Suprapubic skin (tissue), 4 donors: ENCODE measurements at places on chromosomes 2 and 18. TPM values are rescaled to one million over a fixed set of nuclear protein-coding genes. Genes with fewer than 3 reads are reported as not detected.

GRCh38 chr2:150619607-150620330, 132.3 kb upstream of the RND3 start:
- H3K27ac ChIP-seq: no peak overlapping the region
- H3K4me1 ChIP-seq: peaks cover 22% of the 10 kb centered on the region
- no peaks in the 10 kb centered on the region for H3K36me3 ChIP-seq
- H3K27me3 ChIP-seq: no peaks in the 10 kb centered on the region

DNA sequence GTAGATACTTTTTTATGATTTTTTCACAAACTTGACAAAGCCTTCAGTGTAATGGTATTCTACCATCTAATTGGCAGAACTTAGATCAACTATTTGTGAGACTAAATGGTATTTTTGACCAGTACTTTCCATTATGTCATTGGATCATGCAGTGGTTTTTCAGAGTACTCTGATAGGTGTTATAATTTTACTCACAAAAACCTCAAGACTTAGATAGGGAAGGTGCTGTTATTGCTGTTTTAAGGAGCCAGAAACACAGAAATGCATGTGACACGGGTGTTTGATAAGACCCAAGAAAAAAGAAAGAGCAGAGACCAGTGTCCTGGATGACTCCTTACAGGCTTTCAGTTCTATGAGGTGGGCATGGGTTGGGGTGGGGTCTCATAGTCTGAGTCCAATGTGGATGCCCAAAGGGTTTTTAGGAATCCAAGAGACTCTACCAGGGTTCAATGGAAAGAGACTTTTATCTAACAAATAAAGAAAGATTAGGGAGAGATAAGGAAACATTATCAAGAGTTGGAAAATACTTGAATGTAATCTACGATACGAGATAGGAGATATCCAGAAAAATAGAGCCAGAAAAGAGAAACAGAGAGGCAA, 31.3 kb downstream of the SP140 start:
- no peak for DNase-seq
- H3K4me3 ChIP-seq: no peak overlapping the region
- H3K27me3 ChIP-seq: no peaks in the 10 kb centered on the region
- H3K36me3 ChIP-seq: no peaks in the 10 kb centered on the region
- no peak overlapping the region for H3K27ac ChIP-seq

ASXL3 gene
- 1.3 TPM for total RNA-seq

GRCh38 chr2:174560737-174561136, 36.9 kb downstream of the WIPF1 start:
- peaks cover 16% of the 10 kb centered on the region for H3K36me3 ChIP-seq
- H3K27me3 ChIP-seq: no peaks in the 10 kb centered on the region
- H3K27ac ChIP-seq: no peak overlapping the region

- H3K4me3 ChIP-seq: no peak overlapping the region
- no peaks in the 10 kb centered on the region for H3K27me3 ChIP-seq
- H3K4me1 ChIP-seq: no peaks in the 10 kb centered on the region
- no peaks in the 10 kb centered on the region for H3K36me3 ChIP-seq
- no peak for DNase-seq
- no peak overlapping the region for H3K27ac ChIP-seq
These were observed 38.9 kb downstream of the METAP1D start for GRCh38 chr2:172038604-172039003.

ATP6V1B1 gene
- 42.0 TPM for total RNA-seq

METTL4 gene
- 5.5 TPM for total RNA-seq

- H3K4me1 ChIP-seq: no peaks in the 10 kb centered on the region
- H3K27ac ChIP-seq: no peak overlapping the region
- DNase-seq: no peak
- H3K36me3 ChIP-seq: no peaks in the 10 kb centered on the region
- no peak overlapping the region for H3K4me3 ChIP-seq
These were observed 66.4 kb upstream of the RAB6C start for GRCh38 chr2:129912871-129913694.

- DNase-seq: no peak
- H3K4me3 ChIP-seq: no peak overlapping the region
- H3K36me3 ChIP-seq: no peaks in the 10 kb centered on the region
- no peaks in the 10 kb centered on the region for H3K27me3 ChIP-seq
- no peak overlapping the region for H3K27ac ChIP-seq
These were observed 52.0 kb upstream of the CHN1 start for GRCh38 chr2:175057078-175057685.

DNA sequence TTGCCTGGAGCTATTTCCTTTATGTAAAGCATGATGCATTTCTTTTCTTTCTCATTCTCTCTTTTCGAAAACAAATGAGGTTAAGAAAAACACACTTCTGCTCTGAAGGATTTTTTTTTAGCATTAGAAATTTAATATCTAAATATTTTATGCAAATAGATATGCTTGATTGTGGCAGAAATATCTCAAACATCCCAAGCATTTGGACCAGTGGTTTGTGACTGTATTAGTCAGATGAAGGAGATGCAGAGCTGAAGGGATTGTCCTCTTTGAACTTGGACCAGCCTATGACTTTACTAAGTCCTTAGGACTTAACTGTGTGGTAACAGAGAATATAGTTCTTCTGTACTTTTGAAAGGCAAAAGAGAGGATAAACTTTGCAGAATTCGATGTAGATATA, 335.9 kb upstream of the NT5C1B start:
- H3K27me3 ChIP-seq: no peaks in the 10 kb centered on the region
- no peak overlapping the region for H3K4me3 ChIP-seq
- no peaks in the 10 kb centered on the region for H3K36me3 ChIP-seq
- H3K27ac ChIP-seq: no peak overlapping the region
- no peak for DNase-seq

DNA sequence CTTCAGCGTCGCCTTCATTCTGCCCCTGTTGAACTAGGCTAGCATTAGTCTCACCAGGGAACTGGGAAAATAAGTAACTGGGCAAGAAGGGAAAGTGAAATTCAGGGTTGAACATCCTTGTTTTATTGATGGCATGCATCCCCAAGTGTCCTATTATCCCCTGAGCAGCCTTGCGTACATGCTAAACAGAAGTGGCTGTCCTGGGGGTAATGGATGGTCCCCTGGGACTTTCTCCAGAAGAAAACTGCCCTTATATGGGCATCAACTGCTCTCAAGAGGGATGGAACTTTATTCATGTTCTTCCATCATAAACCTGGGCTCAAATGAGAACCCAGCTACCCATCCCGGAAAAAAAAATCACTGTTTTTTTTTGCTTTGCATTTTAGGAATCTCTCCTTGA, 11.8 kb upstream of the SMIM21 start:
- H3K27me3 ChIP-seq: peaks cover 15% of the 10 kb centered on the region
- H3K36me3 ChIP-seq: no peaks in the 10 kb centered on the region
- no peak overlapping the region for H3K4me3 ChIP-seq
- no peak overlapping the region for H3K27ac ChIP-seq
- no peak for DNase-seq

- no peak overlapping the region for H3K4me3 ChIP-seq
- H3K27me3 ChIP-seq: no peaks in the 10 kb centered on the region
- no peak overlapping the region for H3K27ac ChIP-seq
- no peaks in the 10 kb centered on the region for H3K36me3 ChIP-seq
These were observed 54.7 kb downstream of the SPRED2 start for GRCh38 chr2:65377556-65378192.

GRCh38 chr2:110101280-110101844, 14.3 kb downstream of the MALL start:
- H3K4me3 ChIP-seq: no peak overlapping the region
- H3K27me3 ChIP-seq: no peaks in the 10 kb centered on the region
- peak; percentile 95 for DNase-seq
- H3K36me3 ChIP-seq: no peaks in the 10 kb centered on the region
- peaks cover 60% of the 10 kb centered on the region for H3K4me1 ChIP-seq

DNA sequence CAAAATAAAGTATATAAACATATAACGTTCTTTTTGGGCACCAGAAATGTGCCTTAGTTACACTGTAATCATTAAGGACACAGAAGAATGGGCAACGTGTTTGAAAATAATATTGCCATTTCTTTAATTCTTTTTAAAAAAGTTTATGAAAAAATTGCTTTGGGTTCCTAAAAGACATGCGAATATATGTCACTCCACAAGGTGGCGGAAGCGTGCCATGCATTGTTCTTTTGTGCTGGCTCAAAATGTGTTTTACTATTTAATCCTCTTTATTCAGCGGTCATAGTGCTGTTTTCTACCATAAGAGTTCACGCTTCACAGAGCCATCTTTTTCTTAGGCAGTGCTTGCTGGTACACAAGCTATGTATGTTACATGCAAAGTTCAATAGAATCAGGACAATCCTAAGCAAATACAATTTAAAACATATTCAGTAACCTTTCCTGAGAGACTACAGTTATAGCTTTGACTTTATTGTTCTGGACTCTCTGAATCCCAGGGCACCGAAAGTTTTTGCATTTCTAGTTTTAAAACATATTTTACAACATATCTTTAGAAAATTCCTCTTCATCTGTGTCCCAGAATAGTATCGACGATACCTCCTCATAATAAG, 147.8 kb upstream of the ERBB4 start:
- no peak overlapping the region for H3K4me3 ChIP-seq
- H3K27ac ChIP-seq: no peak overlapping the region
- DNase-seq: no peak
- no peaks in the 10 kb centered on the region for H3K27me3 ChIP-seq

GRCh38 chr2:126535408-126535807, 120.5 kb upstream of the GYPC start:
- no peak overlapping the region for H3K27ac ChIP-seq
- H3K36me3 ChIP-seq: no peaks in the 10 kb centered on the region
- no peak overlapping the region for H3K4me3 ChIP-seq
- no peaks in the 10 kb centered on the region for H3K4me1 ChIP-seq
- no peaks in the 10 kb centered on the region for H3K27me3 ChIP-seq

- no peaks in the 10 kb centered on the region for H3K27me3 ChIP-seq
- peak; percentile 72 for DNase-seq
- no peak overlapping the region for H3K4me3 ChIP-seq
- H3K27ac ChIP-seq: no peak overlapping the region
- peaks cover 33% of the 10 kb centered on the region for H3K36me3 ChIP-seq
- H3K4me1 ChIP-seq: peaks cover 10% of the 10 kb centered on the region
These were observed 206.7 kb downstream of the HDAC4 start for GRCh38 chr2:239193925-239194677.

C2orf78 gene
- total RNA-seq: not detected

DNA sequence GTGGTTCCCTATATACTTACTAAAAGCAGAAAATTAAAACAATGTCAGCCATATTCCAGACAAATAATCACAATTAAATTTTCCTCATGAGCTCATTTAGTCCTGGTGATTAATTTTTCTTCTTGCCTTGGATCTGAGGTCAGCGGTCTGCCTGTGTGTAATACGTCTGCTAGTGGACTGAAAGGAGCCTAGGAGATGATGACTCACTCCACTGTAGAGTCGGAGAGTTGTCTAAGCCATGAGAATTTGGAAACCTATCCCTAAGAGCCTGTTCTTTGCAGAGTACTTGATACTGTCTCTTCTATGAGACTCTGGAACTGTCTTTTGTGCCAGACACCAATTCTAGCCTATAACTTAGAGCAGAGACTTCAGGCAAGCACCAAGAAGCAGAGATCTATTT, 94.2 kb upstream of the RAB27B start:
- no peak for DNase-seq
- no peak overlapping the region for H3K4me3 ChIP-seq
- H3K36me3 ChIP-seq: no peaks in the 10 kb centered on the region
- no peaks in the 10 kb centered on the region for H3K4me1 ChIP-seq
- no peak overlapping the region for H3K27ac ChIP-seq

DNA sequence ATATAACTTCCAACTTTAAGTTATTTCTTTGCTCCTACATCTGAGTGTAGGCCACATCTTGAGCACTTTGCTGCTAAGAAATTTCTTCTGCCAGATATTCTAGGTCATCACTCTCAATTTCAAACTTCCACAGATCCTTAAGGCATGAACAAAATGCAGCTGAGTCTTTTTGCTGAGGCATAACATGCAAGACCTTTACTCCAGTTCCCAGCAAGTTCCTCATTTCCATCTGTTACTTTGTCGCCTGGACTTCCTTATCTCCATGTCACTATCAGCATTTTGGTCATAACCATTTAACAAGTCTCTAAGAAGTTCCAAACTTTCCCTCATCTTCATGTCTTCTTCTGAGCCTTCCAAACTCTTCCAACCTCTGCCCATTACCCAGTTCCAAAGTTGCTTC, 1077.3 kb upstream of the TMEFF2 start:
- no peaks in the 10 kb centered on the region for H3K4me1 ChIP-seq
- no peak overlapping the region for H3K4me3 ChIP-seq
- no peaks in the 10 kb centered on the region for H3K36me3 ChIP-seq
- no peak overlapping the region for H3K27ac ChIP-seq

SEPTIN10 gene
- total RNA-seq: 120 TPM

PRSS56 gene
- not detected for total RNA-seq

CCDC74B gene
- 0.96 TPM for total RNA-seq

- H3K27me3 ChIP-seq: no peaks in the 10 kb centered on the region
- DNase-seq: no peak
- peaks cover 29% of the 10 kb centered on the region for H3K4me1 ChIP-seq
These were observed 27.3 kb downstream of the LAMA3 start for GRCh38 chr18:23716516-23716915.

GRCh38 chr18:80105369-80106167, 3.5 kb upstream of the ADNP2 start:
- H3K27me3 ChIP-seq: no peaks in the 10 kb centered on the region
- no peak overlapping the region for H3K4me3 ChIP-seq
- H3K36me3 ChIP-seq: no peaks in the 10 kb centered on the region
- peaks cover 9% of the 10 kb centered on the region for H3K4me1 ChIP-seq
- DNase-seq: no peak

DNA sequence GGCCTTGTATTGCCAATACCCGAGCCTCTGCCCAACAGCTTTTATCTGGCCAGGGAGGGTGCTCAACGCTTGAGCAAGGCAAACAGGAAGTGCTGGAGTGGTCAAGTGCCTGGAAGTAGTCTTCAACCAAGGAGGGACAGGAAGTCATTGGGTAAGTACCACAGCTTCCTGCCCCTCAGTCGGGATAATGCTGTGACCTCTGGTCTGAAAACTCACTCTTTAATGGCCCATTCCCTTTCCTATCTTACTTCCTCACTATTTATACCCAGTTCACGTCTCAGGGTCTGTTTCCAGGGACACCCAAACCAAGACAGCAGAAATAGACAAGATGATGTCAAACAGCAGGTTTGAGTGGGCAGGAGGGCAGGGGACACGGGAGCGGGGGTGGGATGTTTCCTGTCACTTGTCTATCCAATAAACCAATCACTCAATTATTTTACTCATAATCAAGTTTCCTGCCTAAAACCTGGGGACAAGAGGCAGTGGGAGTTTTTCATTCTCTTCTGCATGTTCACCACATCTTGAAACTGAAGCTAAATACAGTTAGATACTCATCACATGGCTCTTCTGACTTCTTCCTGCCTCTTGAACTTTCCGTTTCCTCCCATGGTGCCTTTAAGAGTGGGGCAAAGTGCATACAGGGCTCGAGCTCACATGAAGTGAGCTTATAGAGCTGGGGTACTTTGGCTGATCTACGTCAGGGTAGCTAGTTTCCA, 68.9 kb upstream of the CAB39 start:
- H3K4me1 ChIP-seq: peaks cover 6% of the 10 kb centered on the region
- DNase-seq: no peak
- peak overlapping the region; percentile 18 for H3K27ac ChIP-seq
- H3K27me3 ChIP-seq: no peaks in the 10 kb centered on the region
- H3K4me3 ChIP-seq: no peak overlapping the region
